Prostate gland (tissue), 2 donors: ENCODE measurements at places on chromosomes 3 and 15. TPM values are rescaled to one million over a fixed set of nuclear protein-coding genes. Genes with fewer than 3 reads are reported as not detected.
A peak's percentile ranks its signal among the peaks of the same experiment; 100 is the strongest.

GPR149 gene
- total RNA-seq: 0.09 TPM

SLC9C1 gene
- total RNA-seq: 0.91 TPM

- no peak for DNase-seq
Observed at GRCh38 chr3:3600665-3601340, 198.4 kb upstream of the LRRN1 start.

- no peak for DNase-seq
Observed at GRCh38 chr3:143307613-143308183, 188.1 kb downstream of the CHST2 start.

DNA sequence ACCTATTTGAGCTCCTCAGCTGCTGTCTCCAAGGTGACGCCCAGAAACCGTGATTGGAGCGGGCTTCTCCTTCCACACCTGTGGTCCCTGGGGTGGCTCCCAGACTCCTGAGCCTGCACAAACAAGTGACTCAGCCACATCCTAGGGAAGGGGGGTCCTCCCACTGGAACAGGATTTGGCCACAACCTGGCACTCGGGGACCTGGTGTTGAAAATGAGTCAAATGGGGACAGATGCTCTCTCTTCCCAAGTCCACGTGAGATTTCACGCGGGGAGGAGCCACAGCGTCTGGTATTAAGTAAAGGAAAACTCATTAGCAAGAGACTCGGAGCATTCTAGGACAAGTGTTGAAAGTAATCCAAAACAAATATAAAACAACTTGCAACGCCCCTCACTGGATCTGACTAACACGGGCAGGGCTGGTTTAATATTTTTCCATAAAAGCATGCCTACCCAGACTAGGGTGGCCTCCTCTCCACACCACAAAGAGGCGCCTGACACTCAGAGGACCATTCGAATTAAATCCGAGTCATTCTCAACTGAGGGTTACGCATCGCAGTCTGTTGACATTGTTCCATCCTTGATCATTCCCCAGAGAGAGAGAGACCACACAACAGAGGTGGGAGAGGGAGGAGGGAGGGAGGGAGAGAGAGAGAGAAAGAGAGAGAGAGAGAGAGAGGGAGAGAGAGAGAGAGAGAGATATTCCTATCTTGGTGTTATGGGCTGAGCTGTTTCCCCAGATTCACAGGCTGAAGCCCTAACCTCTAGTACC is 74.4 kb downstream of the MGLL start:
- DNase-seq: peak; percentile 67

- DNase-seq: no peak
Observed at GRCh38 chr3:177680472-177680821, 483.2 kb upstream of the TBL1XR1 start.
